ENCODE measurements at places on chromosomes 6 and 20. TPM values are rescaled to one million over a fixed set of nuclear protein-coding genes. Genes with fewer than 3 reads are reported as not detected.

SCGN gene
- total RNA-seq, result not detected

CDH22 gene
- total RNA-seq, result 4.0 TPM

HLA-DRB1 gene
- total RNA-seq, result 4.2 TPM

CTAGE9 gene
- total RNA-seq, result 0.13 TPM

DCBLD1 gene
- total RNA-seq, result 3.2 TPM

ZNF512B gene
- total RNA-seq, result 27.3 TPM

GNMT gene
- 0.54 TPM for total RNA-seq

RIPOR2 gene
- 29.1 TPM for total RNA-seq

CTCFL gene
- 0.49 TPM for total RNA-seq

PLEKHG1 gene
- 10.9 TPM for total RNA-seq

HCRTR2 gene
- 8.6 TPM for total RNA-seq

MMP24OS gene
- 26.8 TPM for total RNA-seq

KPNA5 gene
- total RNA-seq, result 33.6 TPM

DUSP15 gene
- 21.0 TPM for total RNA-seq

PLN gene
- total RNA-seq, result 0.21 TPM

RNF144B gene
- total RNA-seq, result 0.10 TPM

BCAS1 gene
- total RNA-seq, result 0.18 TPM

TRIM10 gene
- 0.08 TPM for total RNA-seq

ADGRG6 gene
- total RNA-seq, result 1.1 TPM

GTSF1L gene
- total RNA-seq, result 0.44 TPM

PRSS16 gene
- total RNA-seq, result 1.7 TPM

ACTL10 gene
- total RNA-seq, result 0.36 TPM

UNC93A gene
- total RNA-seq, result not detected

VSX1 gene
- total RNA-seq, result 0.39 TPM

C6orf118 gene
- total RNA-seq, result 4.6 TPM

SIRPD gene
- not detected for total RNA-seq

GSTA2 gene
- total RNA-seq, result not detected

ASIP gene
- not detected for total RNA-seq

RAET1L gene
- not detected for total RNA-seq

ELOVL2 gene
- total RNA-seq, result 6.6 TPM

NXT1 gene
- total RNA-seq, result 29.8 TPM

TRIM31 gene
- total RNA-seq, result not detected

ARHGAP40 gene
- total RNA-seq, result not detected

GPLD1 gene
- total RNA-seq, result 6.3 TPM

NKAIN4 gene
- 19.7 TPM for total RNA-seq

TP53TG5 gene
- 1.5 TPM for total RNA-seq

OLIG3 gene
- total RNA-seq, result not detected

RRBP1 gene
- total RNA-seq, result 16.3 TPM

CRISP3 gene
- total RNA-seq, result not detected

HLA-DQA1 gene
- not detected for total RNA-seq

CDC5L gene
- total RNA-seq, result 21.8 TPM

SRMS gene
- not detected for total RNA-seq

EYA4 gene
- 1.2 TPM for total RNA-seq

TMC2 gene
- total RNA-seq, result 0.31 TPM

GLP1R gene
- 0.14 TPM for total RNA-seq

IL20RA gene
- total RNA-seq, result 0.09 TPM

COL9A3 gene
- 2.4 TPM for total RNA-seq

RCAN2 gene
- total RNA-seq, result 64.2 TPM

CALHM6 gene
- total RNA-seq, result not detected

TBX18 gene
- total RNA-seq, result 19.6 TPM

Measured in motor neuron (in vitro differentiated cells).